ENCODE measurements at places on chromosomes 2 and 18.

- DNase-seq: no peak
Observed at GRCh38 chr2:117888897-117889296, 74.4 kb downstream of the DDX18 start.

DNA sequence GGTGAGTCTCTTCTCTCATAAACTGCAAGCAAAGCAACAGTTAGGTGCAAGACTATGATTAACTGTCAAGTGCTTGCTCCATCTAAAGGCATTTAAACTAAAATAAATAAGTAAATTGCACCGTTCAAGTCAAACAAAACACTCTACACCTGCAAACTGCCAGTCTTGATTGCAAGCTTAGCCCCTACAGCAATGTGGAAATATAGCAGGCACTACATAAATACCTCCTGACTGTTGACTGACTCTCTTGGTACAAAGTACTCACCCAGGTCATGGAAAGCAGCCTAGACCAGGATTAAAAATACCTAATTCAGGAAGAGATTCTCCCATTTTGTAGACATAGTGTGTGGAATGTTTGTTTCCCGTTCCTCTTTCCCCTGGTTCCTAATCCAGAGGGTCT lies 176.6 kb upstream of the KLHL29 start:
- no peak for DNase-seq

DNA sequence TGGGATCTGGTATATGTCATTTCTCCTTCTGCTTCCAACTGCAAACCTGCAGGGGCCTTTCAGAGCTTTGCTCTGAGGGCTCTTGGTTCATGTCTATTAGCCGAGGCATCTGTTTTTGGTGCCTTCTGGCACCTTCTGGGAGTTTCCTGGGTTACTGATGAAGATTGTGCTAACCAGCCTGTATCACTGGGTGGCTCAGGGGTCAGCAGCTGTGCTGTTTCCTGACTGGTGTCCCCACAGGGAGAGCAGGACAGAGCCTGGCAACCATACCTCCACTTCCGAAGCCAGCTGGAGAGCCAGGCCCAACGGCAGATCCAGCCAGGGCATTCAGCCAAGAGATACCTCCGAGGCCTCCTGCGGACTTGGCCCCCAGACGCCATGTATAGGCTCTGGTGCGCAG lies 17.5 kb downstream of the KIAA2012 start:
- no peak for DNase-seq

- DNase-seq: peak; percentile 96
Observed at GRCh38 chr2:39492095-39492590, 55.1 kb upstream of the MAP4K3 start.

- DNase-seq: no peak
Observed at GRCh38 chr2:23803965-23804542, 122.9 kb downstream of the ATAD2B start.

DNA sequence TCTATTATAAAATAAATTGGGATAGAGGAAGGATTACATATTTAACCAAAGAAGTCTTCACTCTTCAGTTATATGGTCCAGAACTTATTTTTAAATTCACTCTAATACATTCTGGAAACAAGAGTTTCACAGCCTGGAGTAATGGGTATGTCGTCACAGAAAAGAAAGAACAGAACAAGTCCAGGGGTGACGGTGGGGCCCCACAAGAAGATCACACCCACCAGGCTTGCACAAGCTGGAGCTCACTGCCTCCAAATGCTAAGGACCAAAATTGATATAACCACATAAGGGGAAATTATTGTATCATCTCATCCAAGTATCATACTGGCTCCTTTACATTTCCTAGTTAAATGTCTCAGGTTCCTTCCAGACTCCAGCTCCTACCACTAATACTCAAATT lies 11.3 kb downstream of the LRPPRC start:
- no peak for DNase-seq

DNA sequence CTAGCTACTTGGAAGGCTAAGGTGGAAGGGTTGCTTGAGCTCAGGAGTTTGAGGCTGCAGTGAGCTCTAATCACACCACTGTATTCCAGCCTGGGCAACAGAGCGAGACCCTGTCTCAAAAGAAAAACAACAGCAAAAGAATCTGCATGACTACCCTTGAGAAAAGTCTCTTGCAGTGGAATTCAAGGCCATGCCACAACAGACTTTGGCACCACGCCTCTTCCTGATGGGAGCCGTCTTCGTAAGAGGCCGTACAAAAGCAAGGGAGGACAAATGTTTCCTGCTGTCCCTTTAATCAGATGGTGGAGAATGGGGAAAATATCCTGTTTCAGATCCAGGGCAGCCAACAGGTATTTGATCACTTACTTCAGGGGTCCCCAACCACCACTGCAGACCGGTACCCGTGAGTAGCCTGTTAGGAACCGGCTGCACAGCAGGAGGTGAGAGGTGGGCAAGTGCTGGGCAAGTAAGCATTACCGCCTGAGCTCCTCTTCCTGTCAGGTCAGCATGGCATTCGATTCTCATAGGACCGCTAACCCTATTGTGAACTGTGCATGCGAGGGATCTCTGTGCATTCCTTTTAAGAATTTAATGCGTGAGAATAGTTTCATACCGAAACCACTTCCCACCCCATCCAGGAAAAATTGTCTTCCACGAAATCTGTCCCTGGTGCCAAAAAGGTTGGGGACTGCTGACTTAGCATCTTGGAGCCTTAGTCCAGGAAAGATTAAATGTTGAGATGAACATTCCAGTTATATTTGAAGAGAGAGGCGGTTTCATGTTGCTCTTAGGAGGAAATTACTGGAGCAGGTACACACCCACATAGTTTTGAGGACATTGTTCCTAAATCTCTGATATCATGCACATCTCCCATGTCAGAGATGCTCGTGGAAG lies 94.4 kb upstream of the XPO1 start:
- no peak for DNase-seq

- DNase-seq: no peak
Observed at GRCh38 chr18:24420551-24420950, 5.9 kb upstream of the IMPACT start.

DNA sequence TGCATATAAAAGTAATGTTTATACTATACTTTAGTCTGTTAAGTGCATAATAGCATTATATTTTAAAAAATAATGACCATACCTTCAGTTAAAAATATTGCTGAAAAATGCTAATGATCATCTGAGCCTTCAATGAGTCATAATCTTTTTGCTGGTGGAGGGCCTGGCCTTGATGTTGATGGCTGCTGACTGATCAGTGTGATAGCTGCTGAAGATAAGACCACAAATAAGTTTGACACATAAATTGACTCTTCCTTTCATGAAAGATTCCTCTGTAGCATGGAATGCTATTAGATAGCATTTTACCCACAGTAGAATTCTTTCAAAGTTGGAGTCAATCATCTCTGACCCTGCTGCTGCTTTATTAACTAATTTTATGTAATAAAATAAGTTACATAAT lies 128.4 kb upstream of the CCDC85A start:
- DNase-seq: no peak

DNA sequence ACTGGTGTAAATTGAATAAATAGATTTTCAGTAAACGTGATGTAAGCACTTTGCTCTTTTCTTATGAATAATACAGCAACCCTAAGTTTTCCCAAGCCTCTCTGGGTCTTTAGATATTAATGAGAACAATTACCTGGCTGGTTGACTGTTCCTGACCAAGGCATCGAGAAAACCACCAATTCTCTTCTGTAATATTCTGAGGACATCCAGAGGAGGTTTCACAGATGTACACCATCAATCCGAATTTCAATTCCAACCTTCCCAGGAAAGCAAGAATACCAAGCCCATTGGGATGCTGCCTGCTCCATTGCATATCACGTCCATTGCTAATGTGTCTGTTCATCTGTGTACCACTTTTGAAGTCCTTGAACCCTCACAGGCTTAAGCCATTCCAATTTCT lies 571.8 kb downstream of the NUP35 start:
- no peak for DNase-seq

DNA sequence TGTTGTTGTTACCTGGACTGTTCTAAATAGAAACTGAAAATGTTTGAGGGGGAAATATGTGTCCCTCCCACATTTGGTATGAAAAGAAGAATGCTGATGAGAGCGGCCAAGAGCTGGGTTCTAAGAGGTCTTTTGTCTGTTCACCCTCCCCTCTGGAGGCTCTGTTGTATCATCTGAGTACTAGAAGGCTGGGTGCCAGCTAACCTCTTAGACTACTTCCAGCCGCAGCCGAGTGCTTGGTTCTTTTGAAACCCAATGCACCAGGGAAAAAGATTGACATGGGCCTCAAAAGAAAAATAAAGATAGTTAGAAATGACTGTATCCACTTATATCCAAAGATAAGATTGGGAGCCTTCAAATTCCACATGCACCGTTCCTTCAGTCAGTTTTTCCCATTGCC lies 255.9 kb downstream of the TXNL1 start:
- no peak for DNase-seq

DNA sequence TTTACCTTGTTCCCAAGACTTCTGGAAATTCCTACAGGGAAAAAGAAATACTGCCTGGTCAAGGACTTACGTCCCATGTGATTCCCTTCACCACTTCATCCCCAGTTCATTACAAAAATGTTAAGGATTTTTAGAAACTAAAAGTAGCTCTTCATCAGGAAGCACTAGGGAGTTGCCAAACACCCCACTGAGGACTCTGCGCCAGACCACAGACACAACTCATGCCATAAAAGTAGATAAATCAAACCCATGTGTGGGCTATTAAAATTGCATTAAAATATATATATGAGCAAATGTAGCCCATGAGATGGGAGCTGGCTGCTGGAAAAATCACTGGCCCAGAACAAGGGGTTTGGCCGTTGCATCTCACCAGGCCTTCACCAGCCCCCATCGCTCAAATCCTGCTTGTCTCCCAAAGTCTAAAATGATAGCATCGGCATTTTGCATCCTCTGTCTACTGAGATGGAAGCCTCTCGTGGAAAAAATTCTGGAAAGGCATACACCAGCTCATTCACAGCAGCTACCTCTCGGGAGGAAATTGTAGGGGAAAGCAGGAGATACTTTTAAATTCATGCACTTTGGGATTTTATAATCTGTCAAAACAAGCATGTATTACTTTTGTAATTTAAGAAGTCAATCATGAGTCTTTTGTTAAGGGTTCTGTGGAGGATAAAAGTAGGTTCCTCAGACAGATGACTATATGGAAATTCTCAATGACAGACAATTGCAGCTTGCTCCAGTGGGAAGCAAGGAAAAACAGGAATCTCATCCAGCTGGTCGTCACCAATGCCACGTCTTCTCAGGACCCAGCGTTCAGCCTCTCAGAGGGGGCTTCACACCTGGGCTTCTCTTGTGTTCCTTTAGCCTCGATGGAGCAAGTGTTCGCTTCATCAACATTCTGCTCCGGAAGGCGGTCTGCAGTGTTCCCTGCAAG lies 113.9 kb downstream of the MREG start:
- DNase-seq: peak; percentile 36

GRCh38 chr2:44392338-44392943 lies 30.7 kb downstream of the CAMKMT start:
- DNase-seq: peak; percentile 77

DNA sequence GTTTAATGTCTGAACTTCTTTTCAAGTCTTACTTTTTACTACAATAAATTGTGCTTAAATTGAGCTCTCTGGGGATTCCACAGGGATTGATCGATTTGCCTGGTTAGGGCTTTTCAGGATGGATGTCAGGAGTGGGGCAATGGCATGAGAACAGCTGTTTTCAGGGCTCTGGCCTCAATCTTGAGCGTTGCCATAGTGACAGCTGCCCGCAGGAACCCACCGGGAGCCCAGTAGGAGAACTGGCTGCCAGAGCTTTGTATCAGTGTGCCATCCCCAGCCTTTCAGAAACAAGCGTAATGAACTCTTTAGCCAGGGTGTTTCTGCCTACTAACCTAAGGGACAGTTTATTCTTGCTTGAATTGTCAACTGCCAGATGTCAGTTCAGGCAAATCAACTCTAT lies 93.5 kb downstream of the GALNT3 start:
- no peak for DNase-seq

GRCh38 chr2:28635191-28635611 lies 116.4 kb upstream of the PPP1CB start:
- no peak for DNase-seq
